Astrocyte of the cerebellum (primary cell): ENCODE measurements at places on chromosomes 11 and 22.

- DNase-seq: no peak
These were observed 227.1 kb downstream of the DDX10 start for GRCh38 chr11:108891909-108892511.

GRCh38 chr11:69812946-69813345, 6.3 kb downstream of the FGF3 start:
- DNase-seq: no peak

DNA sequence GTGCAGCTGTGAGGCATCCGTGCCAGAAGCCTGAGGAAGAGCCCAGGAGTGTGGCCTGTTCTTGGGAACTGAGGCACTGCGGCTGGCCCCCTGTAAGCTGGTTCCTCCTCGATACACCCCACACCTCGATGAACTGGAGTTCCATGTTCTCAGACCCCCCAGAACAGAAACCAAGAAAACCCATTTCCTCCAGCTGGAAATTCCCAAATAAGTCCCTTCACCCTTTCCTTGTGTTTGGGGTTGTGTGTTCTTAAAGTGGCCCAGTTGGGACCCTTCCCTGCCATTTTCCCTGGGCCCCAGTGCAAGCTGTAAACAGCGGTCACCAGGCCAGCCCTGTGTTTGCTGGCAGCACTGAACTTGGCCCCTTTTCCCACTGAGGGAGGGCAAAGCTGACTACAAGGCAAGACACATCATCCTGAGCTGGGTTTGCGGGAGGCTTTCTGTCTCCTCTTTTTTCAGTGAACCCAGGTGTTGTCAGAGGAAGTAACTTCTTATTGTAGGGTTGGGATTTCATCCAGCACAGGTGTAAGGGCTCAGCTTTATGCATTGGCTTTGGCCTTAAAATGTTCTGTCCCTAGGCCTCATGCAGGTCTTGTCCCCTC, 60.1 kb upstream of the MPEG1 start:
- DNase-seq: no peak

DNA sequence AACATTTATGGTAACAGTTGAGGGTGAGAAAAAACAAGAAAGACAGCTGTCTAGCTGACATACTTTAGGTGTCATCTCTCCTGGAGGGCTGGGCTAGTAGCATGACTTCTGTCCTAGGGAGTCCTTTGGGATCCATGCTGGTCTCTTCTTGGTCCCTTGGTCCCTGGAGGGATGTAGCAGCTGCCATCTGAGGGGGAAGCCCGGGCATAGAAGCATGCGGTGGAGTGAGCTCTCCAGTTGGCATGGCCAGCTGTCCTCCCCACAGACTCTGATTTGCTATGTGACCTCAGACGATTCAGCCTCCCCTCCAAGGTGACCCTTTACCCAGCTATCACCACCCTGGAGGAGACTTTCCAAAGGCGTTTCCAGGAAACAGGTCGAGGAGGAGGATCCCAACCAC, 28.7 kb downstream of the POU2F3 start:
- no peak for DNase-seq

- DNase-seq: no peak
These were observed 38.5 kb upstream of the GNAZ start for GRCh38 chr22:23031786-23032185.

GRCh38 chr11:128523641-128524040, 63.7 kb downstream of the ETS1 start:
- peak; percentile 63 for DNase-seq

DNA sequence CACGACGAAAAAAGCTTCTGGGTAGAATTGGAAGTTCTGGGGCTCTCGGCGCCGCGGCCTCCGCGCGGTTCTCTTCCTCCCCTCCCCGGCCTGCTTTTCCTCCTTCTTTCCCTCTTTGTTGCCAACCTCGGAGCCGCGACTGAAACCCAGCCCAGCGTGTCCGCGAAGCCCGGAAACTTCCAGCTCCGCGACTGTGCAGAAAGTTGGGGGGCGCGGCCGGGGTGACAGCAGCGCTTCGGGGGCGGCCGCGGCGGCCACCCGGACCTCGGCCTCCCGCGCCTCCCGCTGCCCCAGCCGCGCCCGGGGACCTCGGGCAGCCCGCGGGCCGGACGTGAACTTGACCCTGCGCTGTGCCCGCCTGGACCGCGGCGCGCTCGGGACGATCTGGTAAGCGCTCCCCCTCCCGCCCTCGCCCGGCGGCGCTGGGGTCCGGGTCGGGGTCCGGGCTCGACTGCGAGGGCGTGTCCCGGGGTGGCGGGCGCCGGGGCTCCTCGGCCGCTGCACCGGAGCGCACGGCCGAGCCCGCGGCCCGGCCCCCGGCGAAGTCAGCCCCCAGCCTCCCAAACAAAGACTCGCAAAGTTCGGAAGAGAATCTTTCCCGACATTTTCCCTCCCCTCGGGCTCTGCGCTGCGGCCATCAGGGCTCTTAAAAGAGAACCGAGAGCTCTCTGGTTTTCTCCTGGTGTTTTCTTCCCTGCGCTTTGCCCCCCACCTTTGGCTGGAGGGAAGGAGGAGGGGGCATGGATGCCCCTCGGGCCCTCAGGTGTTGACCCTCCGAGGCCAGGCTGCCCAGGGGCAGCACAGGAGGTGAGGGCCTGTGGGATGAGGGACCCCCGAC, 67.9 kb upstream of the WNT7B start:
- DNase-seq: no peak

DNA sequence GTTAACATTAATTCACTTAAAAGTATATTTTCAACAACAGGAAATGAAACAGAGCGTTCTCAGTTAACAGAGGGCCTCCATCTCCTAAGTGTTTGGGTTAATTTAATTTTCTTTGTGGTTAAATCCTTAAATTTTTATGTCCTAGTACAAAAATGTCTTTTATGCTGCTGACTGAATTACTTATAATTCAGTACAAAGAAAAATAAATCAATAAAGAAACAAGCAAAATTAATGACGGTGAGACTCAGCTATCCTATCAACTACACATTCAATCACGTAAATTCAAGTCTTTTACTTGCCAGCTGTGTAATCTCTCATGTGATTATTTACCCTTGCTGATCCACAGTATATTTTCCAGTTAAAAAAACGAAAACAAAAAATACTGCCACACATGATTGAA, 81.4 kb downstream of the BBOX1 start:
- no peak for DNase-seq

GRCh38 chr11:69918938-69919650, 99.9 kb upstream of the FGF3 start:
- peak; percentile 23 for DNase-seq

DNA sequence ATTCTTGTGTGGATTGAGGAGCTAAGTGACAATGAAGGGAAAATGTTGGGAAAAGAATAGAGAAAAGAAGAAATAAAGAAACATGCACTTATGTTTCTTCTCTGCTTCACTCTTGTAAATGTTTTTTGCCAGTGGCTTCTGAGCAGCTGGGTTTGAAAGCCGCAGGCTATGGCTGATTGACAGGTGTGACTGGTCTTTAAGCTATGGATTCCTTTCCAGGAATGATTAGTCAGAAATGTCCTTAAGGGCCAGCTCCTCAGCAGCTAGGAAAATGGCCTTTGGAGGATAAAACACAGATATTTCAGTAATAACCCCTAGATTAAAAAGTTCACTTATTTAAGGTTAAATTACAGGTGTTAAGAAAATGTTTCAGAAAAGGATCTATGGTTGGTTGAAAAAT, 6.5 kb upstream of the USP28 start:
- no peak for DNase-seq

DNA sequence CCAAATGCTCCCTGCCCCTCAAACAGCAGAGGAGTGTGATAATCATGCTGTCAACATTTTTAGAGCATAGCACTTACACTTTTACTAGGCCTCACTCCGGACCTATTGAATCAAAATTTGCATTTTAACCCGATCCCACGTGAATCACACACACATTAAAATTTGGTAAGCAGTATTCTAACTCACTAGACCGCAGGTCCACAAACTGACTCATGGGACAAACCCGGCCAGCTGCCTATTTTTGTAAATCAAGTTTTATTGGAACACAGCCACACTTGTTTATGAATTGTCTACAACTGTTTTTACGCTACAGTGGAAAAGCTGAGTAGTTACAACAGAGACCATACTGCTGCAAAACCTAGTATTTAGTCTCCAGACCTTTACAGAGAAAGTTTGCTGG, 43.3 kb downstream of the SNX19 start:
- peak; percentile 72 for DNase-seq

DNA sequence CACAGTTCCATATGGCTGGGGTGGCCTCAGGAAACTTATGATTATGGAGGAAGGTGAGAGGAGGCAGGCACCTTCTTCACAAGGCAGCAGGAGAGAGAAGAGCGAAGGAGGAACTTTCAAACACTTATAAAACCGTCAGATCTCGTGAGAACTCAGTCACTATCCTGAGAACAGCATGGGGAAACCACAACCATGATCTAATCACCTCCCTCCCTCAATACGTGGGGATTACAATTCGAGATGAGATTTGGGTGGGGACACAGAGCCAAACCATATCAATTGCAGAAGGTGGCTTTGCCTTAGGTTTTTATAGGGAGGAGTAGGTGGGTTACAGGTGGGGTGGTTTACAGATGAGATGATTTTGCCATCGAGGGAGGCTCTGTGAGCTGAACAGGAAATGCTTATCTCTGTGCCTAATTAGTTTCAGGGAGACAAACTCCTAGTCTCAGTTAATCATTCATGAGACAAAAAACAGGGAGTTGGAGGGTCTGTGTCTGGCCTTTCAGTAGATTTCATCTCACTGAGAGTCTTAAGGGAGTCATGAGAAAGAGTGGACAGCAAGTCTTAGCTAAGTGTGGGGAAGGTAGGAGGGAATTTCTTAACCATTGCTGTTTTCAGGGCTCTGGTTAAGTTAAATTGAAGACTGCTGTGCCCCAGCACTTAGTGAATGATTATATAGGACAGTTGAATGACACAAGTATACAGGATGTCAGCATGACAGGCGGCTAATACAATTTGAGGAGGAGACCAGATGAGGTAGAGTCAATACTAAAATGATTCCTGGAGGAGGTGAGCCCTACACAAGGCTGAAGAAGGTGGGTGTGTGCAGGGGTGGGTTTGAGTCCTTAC, 47.7 kb downstream of the CWC15 start:
- DNase-seq: no peak

DNA sequence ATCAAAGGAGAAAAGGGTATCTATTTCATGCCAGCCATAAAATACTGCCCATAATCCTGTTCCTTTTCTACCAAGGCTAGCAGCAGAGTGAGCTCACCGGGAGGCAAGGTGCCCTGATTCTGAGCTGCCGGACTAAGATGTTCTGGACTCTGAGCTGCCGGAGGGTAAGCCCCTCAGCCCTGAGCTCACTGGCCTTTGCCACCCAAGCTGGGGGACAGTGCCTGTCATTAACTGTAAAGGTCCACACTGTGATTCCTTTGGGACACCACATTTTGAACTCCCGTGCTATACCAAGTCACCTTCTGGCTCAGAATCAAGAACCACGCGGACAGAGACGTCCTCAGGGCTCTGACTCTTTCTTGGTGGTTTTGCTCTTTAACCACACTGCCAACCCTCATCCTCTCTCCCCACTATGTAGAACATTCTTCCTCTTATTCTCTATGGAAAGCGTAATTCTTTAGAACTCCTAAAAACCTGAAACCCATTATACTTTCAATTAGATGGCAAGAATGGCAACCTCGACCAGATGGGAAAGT, 88.4 kb upstream of the BID start:
- peak; percentile 43 for DNase-seq

DNA sequence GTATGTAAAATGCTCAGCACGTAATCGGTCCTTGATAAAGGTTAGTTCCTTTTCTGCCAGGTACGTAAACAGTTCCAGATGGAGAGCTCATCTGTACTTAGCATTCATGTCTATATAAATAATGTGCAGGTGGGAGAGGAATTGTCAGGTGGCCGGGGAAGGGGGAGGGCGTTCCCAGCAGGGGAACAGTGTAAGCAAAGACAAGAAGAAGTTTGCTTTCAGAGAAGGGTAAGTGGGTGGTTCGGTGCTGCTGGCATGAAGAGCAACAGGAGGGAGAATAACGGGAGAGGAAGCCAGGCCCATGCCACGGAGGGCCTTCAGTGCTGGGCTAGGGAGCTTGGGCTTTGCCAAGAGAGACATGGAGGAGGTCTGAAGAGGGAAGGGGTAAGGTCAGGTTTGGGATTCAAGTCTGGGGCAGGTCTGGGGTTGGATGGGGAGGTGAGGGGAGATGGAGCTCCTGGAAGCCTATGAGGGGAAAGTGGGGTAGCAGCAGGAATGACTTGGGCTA, 11.4 kb upstream of the WNT11 start:
- DNase-seq: no peak

DNA sequence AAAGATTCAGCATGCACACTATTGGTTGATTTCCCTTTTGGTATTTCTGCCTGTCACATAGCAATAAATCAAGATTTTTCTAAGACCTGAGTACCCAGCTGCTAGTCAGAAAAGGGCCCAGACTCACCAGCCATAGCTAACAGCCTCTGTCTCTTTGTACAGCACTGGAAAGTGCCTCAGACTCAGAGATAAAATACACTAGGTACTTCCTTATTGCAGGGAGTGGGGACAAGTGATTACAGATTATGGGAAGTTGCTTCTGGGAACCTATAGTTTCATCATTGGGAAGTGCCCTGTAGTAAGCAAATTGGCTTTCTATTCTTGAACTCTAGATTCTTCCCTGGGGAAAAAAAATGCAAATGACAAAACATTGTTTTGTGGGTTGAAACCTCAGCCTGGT, at the start of gene CASP5:
Gene CASP5, minus strand, starts transcription at position 166 of the 400 bp plus-strand sequence. Its CDS starts 32 bp downstream, at position 134.
- DNase-seq: no peak

GRCh38 chr11:32919338-32919737, 26.7 kb downstream of the QSER1 start:
- no peak for DNase-seq

- no peak for DNase-seq
These were observed 40.9 kb downstream of the NAV2 start for GRCh38 chr11:19753451-19754106.

- no peak for DNase-seq
These were observed 452.3 kb downstream of the RAB38 start for GRCh38 chr11:87722756-87723565.

DNA sequence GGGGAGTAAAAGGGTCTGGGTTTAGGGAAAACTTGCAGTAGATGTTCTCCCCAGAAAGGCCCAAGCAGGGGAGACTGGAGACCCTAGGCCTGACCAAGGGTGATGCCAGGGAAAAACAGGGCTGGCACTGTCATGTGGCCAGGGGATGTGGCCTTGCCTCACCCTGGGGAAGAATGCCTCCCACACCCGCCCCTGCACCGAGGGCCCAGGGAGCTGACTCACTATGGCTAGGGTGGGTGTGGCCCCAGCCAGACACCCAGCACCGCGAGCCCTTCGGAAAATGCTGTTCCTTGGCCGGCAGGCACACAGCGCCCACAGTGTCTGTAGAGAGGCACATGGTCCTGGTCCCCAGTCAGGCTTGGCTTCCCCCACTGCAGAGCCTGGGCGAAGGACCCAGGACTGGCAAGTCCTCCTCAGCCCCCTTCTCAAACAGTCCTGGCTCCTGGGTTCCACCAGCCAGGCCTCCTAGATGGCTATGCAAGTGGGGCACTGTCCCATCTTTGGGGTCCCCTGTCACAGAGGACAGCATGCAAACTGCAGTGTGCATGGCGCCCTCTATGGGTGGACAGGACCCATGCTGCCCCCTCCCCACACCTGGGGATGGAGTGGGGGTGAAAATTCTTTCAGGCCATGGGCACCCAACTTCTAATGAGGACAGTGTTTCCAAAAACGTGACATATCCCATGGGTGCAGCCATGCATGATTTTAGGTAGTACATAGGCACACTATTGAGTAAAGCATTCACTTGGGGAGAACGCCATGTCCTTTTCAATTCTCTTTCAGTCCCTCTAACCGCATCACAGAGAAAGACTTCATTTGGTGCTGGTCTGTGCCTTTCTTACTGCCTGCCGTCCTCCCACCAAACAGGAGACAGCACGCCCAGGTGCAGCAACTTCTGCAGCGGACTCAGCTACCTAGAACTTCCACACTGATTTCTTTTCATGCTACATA, 15.2 kb downstream of the TMPRSS5 start:
- no peak for DNase-seq

- no peak for DNase-seq
These were observed 10.5 kb downstream of the EHD1 start for GRCh38 chr11:64867748-64868462.

GRCh38 chr11:105298630-105299029, 159.1 kb upstream of the CARD18 start:
- no peak for DNase-seq
